Small intestine (tissue), 16 donors: ENCODE measurements at places on chromosomes 1 and 21. TPM values are rescaled to one million over a fixed set of nuclear protein-coding genes. Genes with fewer than 3 reads are reported as not detected.
A peak's percentile ranks its signal among the peaks of the same experiment; 100 is the strongest.

GRCh38 chr1:174074757-174075156 is 52.6 kb upstream of the RC3H1 start:
- no peak overlapping the region for H3K4me3 ChIP-seq
- no peaks in the 10 kb centered on the region for H3K4me1 ChIP-seq
- no peaks in the 10 kb centered on the region for H3K36me3 ChIP-seq
- DNase-seq, result peak; percentile 6
- H3K27ac ChIP-seq, result no peak overlapping the region
- H3K27me3 ChIP-seq, result no peaks in the 10 kb centered on the region

DNA sequence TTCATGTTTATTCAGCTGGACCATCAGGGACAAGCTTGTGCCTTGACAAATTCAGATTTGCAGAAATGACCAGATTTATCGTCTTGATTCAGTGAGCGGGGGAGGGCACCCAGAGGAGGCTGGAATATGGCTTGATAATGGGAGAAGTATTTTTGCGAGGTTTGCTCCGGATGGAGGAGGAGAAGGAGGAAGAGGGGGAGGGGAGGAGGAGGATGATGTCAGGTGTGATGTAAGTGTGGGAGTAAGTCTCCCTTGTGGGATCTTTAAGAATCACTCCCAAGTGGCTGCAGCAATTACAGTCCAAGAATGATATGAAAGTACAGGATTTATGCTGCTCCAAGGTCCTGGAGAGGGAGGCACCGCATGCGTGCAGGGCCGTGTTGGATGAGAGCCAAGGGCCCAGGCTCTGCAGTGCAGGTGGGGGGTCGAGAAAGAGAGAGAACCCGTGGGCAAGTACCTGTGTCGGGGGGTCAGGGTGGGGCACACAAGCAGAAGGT is 5.6 kb upstream of the ZNF496 start:
- no peaks in the 10 kb centered on the region for H3K4me1 ChIP-seq
- peak; percentile 27 for DNase-seq
- H3K27ac ChIP-seq, result no peak overlapping the region
- no peak overlapping the region for H3K4me3 ChIP-seq
- no peaks in the 10 kb centered on the region for H3K27me3 ChIP-seq

DNA sequence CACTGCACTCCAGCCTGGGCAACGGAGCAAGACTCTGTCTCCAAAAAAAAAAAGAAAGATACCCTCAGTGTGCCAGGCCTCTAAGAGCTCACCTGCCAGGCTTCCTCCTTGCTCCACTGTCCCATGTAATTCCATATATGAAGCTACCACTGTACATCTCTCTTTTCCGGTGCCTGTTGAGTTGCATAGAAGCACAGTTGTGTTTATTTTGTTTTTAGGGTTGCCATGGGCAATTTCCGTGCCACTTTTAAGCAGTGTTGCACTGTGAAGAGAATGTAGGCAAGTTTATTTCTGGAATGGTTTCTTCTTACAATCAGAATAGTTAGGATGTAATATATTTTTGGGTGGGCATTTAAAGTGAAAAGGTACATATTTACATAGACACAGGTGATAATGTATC is 23.3 kb downstream of the MR1 start:
- no peaks in the 10 kb centered on the region for H3K27me3 ChIP-seq
- no peaks in the 10 kb centered on the region for H3K36me3 ChIP-seq
- no peak overlapping the region for H3K27ac ChIP-seq
- no peak overlapping the region for H3K4me3 ChIP-seq

- no peak overlapping the region for H3K27ac ChIP-seq
- H3K4me3 ChIP-seq, result no peak overlapping the region
- no peaks in the 10 kb centered on the region for H3K27me3 ChIP-seq
These were observed 82.1 kb upstream of the LRRC7 start for GRCh38 chr1:69485616-69486015.

GRCh38 chr1:60059468-60059867 is 14.1 kb downstream of the C1orf87 start:
- no peaks in the 10 kb centered on the region for H3K4me1 ChIP-seq
- H3K27me3 ChIP-seq, result no peaks in the 10 kb centered on the region
- no peak for DNase-seq
- no peak overlapping the region for H3K4me3 ChIP-seq
- H3K36me3 ChIP-seq, result no peaks in the 10 kb centered on the region
- no peak overlapping the region for H3K27ac ChIP-seq

DNA sequence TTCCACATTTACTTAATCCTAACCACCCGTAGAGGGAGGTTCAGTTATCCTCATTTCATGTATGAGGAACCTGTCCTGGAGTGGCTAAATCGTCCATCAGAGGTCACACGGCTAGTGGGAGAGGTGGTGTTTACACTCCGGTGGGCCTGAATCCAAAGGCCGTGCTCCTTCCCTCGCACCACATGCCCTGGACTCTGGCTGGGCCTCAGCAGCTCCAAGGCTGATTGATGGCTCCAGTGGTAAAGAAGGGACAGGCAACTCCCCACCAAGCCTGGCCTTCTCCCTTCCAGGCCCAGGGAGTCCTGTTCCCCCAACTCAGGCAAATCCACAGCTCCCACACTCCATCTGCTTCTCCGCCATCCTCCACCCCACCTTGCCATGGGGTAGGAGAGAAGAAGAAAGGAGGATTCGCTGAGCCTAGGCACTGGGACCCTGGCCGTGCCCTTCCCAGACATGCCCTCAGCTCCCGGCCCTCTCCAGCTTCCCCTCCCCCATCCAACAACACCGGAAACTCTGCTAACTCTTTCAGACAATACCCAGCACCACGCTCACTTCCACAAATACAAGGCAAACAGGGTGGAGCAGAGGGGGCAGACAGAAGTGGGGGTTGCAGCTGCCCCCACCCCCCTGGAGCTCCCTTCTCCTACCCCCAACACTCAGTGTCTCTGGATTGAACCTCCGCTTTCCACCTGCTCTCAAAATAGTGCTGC is 10.9 kb downstream of the ARHGEF2 start:
- H3K36me3 ChIP-seq, result peaks cover 30% of the 10 kb centered on the region
- H3K4me1 ChIP-seq, result peaks cover 16% of the 10 kb centered on the region
- H3K27ac ChIP-seq, result no peak overlapping the region
- no peaks in the 10 kb centered on the region for H3K27me3 ChIP-seq
- DNase-seq, result no peak

- DNase-seq, result no peak
- no peaks in the 10 kb centered on the region for H3K27me3 ChIP-seq
- H3K36me3 ChIP-seq, result no peaks in the 10 kb centered on the region
- H3K27ac ChIP-seq, result no peak overlapping the region
These were observed 4.1 kb upstream of the NBPF3 start for GRCh38 chr1:21435646-21436487.

Gene PADI4
- polyA plus RNA-seq, result 0.24 TPM

GRCh38 chr1:33284049-33284448 is 27.8 kb downstream of the ZNF362 start:
- H3K36me3 ChIP-seq, result peaks cover 6% of the 10 kb centered on the region
- H3K27ac ChIP-seq, result no peak overlapping the region
- DNase-seq, result no peak
- H3K4me1 ChIP-seq, result no peaks in the 10 kb centered on the region

GRCh38 chr1:164836614-164837018 is 277.6 kb downstream of the PBX1 start:
- no peaks in the 10 kb centered on the region for H3K4me1 ChIP-seq
- H3K27ac ChIP-seq, result no peak overlapping the region
- H3K27me3 ChIP-seq, result no peaks in the 10 kb centered on the region
- DNase-seq, result no peak

DNA sequence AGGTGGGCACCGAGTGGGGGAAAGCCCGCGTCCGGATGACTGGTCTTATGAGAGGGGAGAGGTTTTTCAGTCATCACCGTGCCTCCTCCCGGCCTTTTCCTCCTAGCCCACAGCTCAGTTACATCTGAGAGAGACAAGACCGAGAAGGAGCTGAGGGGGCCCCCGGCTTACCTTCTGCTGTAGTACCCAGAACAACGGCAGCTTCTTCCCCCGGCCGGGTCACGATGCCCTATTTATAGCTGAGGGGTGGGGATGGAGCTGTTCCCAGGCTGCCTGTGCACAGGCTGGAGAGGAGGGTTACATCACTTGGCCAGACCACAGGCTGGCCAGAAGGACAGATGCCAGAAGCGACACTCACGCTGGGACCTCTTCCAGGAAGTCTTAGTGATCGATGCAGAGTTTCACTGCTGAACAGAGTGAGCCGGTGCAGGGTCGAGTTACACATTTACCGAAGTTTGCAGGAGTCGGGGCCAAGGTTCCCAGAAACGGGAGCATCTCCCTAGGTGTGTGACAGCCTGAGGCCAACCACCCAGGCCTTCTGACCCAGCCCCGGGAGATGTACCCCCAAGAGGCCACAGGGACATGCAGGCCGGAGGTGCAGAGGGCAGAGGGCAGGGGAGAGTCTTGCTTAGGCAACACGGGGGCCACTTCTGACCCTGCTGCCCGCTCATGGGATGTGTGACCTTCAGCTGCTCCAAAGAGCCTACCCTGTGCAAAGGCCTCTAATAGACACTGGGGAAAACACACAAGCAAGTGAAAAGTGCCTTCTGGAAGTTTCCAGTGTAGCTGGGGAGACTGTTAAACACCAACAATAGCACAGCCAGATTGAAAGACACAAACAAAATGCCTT is at the start of gene AGT:
Gene AGT, minus strand, starts transcription at position 208 of the 850 bp plus-strand sequence. CDS start 3,299 bp downstream, outside the sequence.
- no peak within 1 kb of the TSS for H3K4me3 ChIP-seq

GRCh38 chr1:37989361-37989930 is 376 bp downstream of the SF3A3 start:
- H3K4me1 ChIP-seq, result no peaks in the 10 kb centered on the region
- H3K4me3 ChIP-seq, result peak overlapping the region; percentile 77
- no peaks in the 10 kb centered on the region for H3K27me3 ChIP-seq

DNA sequence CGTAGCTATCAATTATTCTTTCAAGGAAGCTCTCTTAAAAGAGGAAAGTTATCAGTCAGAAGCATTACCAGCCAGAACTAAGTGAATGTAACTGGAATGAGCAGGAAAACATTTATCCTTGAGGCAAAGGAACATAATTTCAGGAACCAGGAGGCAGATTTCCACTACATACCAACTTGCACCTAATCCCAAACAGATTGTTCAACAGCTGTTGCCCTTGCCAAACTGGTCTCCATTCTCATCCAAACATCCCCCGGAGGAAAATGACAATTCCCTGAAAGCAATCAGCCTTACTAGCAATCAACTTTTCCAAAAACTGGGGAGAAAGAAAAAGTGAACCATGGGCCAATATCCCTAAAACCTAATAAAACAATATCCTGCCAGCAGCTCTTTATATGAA is 35.0 kb downstream of the ENAH start:
- no peak overlapping the region for H3K4me3 ChIP-seq
- H3K4me1 ChIP-seq, result peaks cover 5% of the 10 kb centered on the region
- no peaks in the 10 kb centered on the region for H3K36me3 ChIP-seq
- no peaks in the 10 kb centered on the region for H3K27me3 ChIP-seq
- H3K27ac ChIP-seq, result no peak overlapping the region
- no peak for DNase-seq

DNA sequence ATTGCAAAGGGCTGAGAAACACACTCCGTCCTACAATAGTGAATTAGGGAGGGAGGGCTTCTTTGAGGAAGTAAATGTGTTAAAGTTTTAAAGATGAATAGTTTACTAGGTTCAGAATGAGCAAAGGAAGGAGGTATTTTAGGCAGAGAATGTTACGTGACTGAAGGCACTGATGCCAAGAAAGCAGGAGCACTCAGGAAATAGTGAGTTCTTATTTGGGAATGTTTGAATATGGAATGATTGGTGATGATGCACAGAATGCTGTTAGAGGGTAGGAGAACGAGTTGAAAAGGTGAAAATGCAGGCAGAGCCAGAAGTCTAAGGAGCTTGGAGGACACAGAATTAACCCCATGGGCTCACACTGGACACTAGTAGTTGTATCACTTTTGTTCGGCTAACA is 108.0 kb downstream of the NRIP1 start:
- H3K36me3 ChIP-seq, result no peaks in the 10 kb centered on the region
- no peak overlapping the region for H3K27ac ChIP-seq
- no peak for DNase-seq
- no peak overlapping the region for H3K4me3 ChIP-seq
- H3K27me3 ChIP-seq, result no peaks in the 10 kb centered on the region

DNA sequence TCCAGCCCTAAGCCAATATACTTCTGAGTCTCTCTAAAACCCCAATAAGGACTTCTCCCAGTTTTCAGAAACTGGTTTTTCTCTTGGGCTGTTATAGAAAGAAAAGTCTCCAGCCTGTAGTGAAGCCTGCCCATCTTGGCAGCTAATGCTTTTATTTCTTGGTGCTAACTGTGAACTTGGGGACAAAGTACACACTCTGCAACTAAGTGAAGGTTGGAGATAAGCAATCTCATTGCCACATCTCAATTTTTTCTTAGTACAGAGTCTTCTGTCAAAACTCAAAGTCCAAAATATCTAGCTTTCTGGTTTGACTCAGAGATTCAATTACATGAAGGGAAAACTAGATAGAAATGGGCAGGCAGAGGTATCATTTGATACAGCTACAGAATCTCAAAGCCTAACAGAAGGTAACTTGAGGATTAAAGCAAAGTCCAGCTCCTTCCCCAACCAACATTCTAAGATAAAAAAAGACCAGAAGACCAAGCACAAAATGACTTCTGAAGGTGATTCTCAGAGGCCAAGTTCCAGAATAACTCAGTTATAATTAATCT is 14.0 kb downstream of the AK2 start:
- H3K4me3 ChIP-seq, result no peak overlapping the region
- peaks cover 37% of the 10 kb centered on the region for H3K4me1 ChIP-seq
- DNase-seq, result peak; percentile 95
- H3K27me3 ChIP-seq, result no peaks in the 10 kb centered on the region

Gene PLA2G2D
- polyA plus RNA-seq, result not detected

DNA sequence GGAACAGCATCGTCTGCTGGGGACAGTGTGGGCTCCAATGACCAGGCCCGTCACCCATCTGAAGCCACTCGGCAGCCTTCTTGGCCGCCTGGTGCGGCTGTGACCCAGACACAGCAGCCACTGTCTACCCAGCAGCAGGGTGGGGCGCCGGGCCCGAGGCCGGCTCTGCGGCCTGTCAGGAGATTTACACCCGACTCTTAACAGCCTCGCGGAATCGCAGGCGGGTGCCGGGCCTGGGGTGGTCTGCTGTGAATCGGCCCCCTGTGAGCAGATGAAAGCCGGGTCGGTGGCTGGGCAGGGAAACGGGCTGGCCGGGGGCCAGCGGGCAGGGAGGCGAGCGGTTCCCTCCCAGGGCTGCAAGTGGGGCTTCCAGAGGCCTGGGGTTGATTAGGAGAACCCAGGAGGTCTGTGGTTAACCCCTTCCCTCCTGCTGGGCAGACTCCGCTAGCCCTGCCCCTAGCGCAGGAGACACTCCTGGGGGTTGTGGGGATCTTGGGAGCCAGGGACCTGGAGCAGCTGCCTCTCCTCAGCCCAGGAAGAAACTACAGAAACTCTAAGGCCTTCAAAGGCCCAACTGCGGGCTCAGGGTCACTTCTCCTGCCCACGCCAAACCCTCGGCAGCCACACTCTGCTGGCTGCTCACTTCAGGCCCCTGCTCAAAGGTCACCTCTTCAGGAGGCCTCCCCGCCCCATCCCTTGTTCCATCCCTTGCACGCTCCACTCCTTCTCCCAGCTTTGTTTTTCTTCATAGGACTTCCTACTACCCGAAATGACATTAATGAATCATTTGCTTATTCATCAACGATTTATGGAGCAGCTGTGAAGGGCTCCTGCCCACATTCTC is 15.6 kb downstream of the RUNX3 start:
- DNase-seq, result peak; percentile 79
- H3K36me3 ChIP-seq, result no peaks in the 10 kb centered on the region
- H3K27ac ChIP-seq, result peak overlapping the region; percentile 37

Gene CD1E
- polyA plus RNA-seq, result 0.13 TPM

Gene ASPM
- 0.67 TPM for polyA plus RNA-seq

GRCh38 chr21:46243960-46244361 is 15.4 kb upstream of the LSS start:
- DNase-seq, result no peak
- no peaks in the 10 kb centered on the region for H3K27me3 ChIP-seq
- no peak overlapping the region for H3K27ac ChIP-seq
